ENCODE measurements at places on chromosomes 5 and 9. TPM values are rescaled to one million over a fixed set of nuclear protein-coding genes. Genes with fewer than 3 reads are reported as not detected.

GRCh38 chr9:81804306-81804705, 115.0 kb upstream of the TLE1 start:
- DNase-seq: no peak

DNA sequence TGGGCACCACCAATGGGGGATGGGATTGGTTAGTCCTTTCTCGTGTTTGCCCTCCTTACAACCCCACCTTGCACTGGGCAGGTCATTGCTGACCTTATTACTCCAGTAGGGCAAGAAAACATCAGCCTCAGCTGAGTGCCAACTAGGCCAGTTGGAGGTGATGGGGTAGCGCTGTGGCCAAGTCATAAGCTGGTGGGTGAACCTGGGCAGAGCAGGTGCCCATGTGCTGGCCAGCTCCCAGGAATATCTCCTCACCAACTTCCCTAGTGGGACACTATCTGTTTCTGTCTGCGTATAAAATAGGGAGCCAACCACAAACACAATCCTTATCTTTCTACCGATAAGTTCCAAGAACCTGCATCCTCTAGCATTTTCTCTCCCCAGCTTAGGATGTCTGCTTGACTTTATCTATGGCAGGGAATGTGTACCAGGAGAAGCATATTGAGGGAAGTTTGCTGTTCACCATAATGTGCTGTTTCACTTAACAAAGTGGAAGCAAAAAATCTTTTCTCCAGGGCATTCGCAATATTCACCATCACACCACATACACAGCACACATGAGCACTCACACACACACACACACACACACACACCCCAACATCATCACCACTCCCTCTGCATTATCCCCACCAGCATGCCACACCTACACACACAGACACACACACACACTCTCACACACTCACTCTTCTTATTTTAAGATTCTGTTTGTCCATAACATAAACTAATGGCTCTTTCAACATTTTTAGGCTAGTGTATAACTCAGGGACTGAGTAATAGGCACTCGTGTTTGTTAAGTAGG, 390.0 kb downstream of the ENC1 start:
- DNase-seq: no peak

- DNase-seq: no peak
Observed at GRCh38 chr5:150553911-150554310, 46.0 kb downstream of the NDST1 start.

GRCh38 chr9:109604781-109605180, 106.7 kb upstream of the PTPN3 start:
- no peak for DNase-seq

GRCh38 chr9:108953983-108954574, 19.9 kb downstream of the ABITRAM start:
- DNase-seq: peak; percentile 59

TMEM171 gene
- not detected for total RNA-seq

DNA sequence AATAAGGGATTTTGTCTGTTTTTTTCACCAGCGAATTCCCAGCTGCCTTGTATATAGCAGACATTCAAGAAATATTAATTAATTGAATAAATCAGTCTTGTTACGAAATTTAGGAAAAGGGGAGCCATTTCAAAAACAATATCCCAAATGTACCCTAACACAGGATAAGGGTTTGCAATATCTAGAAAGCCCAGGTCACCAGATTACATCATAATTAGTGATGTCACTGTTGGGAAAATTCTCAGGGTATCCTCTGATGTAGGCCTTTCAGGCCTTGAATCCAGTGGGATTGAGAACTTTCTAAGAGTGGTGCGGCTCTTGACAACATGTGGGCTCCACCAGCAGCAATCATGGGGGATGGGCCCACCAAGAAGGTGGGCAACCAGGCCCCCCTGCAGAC, at the start of gene ACTL7A:
Gene ACTL7A (plus strand): TSS at position 270 of the 400 bp plus-strand sequence. CDS start 57 bp downstream, at position 327.
- DNase-seq: no peak

DNA sequence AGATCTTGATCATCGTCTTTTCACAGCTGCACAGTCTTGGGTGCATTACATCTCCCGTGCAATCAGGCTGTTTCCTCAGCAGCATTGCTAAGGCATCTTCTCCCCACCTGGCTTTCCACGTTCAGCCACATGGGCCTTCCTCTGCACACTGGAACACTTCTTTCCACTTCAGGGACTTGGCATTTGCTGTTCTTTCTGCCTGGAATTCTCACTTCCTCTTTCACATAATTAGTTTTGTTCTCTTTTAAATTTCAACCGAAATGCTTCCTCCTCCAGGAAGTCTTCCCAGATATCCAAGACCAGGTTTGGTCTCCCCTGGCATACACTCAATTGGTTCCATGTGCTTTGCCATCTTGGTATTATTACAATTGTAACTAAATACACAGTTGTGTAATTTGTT, 43.8 kb downstream of the WHRN start:
- no peak for DNase-seq

GRCh38 chr5:71969460-71969859, 137.8 kb upstream of the MAP1B start:
- no peak for DNase-seq

- DNase-seq: no peak
Observed at GRCh38 chr9:96186591-96187011, 115.4 kb downstream of the HSD17B3 start.

- no peak for DNase-seq
Observed at GRCh38 chr5:81398741-81399140, 4.8 kb upstream of the ACOT12 start.

- no peak for DNase-seq
Observed at GRCh38 chr5:90691533-90691932, 132.9 kb downstream of the ADGRV1 start.

ESM1 gene
- total RNA-seq: 22.7 TPM

DNA sequence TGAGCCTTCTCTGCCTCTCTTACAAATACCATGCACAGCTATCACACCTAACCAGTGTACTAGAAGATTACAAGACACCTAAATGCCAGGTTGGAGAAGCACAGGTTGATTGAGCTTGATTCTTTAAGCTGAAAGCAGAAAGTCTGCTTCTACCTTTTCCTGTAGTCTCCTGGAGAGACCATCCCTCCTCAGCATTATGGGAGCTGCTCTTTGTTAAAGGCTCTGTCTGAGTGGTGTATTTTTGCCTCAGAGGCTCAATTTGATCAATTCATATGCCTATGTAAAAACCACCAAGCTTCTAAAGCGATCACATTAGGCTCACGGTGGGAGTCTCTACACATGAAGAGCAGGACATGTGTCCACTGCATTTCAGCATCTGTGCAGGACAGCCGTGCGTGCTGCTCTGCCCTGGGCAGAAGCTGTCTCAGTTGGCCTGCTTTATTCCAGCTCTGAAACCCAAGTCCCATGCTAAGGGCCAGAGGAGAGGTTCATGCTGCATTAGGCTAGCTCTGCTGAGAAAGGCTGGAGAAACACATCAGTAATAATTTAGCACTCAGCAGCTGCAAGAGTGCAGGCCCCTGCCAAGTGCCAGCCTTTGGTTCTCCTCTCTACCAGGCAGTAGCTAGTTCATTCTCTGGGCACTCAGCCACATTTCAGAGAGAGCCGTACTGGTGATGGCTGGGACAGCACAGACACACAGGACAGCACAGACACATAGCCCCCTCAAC, 41.7 kb downstream of the TMEM167A start:
- DNase-seq: no peak

SVEP1 gene
- total RNA-seq: 0.89 TPM

GARIN3 gene
- total RNA-seq: not detected

- DNase-seq: no peak
Observed at GRCh38 chr5:10563110-10563944, 543 bp upstream of the ANKRD33B start.

DNA sequence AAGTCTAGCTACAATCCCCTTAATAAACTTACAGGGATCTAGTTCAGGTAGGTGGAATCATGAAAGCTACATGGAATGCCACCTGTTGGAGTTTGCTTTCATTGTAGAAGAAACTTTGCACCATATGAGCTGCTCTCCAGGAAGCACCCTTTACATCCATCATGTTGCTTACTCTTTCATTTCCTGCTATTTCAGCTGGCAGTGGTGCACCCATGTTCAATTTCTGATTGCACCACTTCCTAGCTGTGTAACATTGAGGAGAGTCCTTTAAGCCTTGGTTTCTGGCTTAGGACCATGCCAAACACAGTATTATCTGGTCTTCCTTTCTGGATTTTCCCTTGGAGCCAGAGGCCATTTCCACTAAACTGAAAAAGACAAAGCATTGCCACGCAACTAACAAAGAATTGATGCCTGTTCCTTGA, 123.3 kb upstream of the SLC12A2 start:
- no peak for DNase-seq

- no peak for DNase-seq
Observed at GRCh38 chr5:170886210-170886894, 24.5 kb downstream of the RANBP17 start.

DNA sequence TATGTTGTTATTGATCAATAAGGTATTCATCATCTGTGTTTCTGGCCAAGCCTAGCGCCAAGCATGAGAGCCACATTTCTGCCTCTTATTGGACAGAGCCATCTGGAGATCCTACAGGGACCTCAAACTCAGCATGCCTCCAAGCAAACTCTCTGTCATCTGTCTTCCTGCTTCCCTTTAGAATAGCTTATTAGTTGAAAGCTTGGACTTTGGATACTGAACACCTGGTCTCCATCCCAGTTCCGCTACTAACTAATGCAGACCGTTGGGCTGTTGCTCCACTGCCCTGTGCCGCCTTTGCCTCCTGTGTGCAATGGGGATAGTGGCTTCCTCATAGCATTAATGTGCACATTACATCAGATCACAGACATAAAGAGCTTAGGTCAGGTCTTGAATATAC, 65.5 kb downstream of the MAP1B start:
- no peak for DNase-seq

- no peak for DNase-seq
Observed at GRCh38 chr9:20610591-20610990, 11.7 kb downstream of the MLLT3 start.

- no peak for DNase-seq
Observed at GRCh38 chr9:78000221-78000620, 31.4 kb downstream of the GNAQ start.

DNA sequence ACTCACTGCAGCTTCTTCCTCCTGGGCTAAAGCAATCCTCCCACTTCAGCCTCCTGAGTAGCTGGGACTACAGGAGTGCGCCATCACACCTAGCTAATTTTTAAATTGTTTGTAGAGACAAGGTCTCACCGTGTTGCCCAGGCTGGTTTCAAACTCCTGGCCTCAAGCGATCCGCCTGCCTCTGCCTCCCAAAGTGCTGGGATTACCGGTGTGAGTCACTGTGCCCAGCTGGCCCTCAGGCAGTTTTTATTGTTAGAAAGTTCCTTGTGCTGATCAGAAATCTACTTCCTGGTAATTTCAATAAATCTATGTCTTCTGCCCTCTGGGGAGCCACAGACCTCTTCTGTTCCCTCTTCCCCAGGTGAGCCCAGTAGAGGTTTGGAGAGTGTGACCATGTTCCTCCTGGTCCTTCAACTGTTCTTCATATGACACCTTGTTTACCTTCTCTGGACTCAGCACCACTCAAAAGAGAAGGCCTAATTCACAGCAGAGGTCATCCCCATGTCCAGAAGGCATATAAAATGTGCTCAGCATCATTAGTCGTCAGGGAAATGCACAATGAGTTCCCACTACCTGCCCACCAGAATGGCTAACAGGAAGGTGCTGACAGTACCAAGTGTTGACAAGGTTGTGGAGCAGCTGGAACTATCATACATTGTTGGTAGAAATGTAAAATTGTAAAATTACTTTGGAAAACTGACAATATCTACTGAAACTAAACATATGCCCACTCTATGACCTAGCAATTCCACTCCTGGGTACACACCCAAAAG, 10.4 kb downstream of the TMOD1 start:
- no peak for DNase-seq

Data from NCI-H460 (cell line).